ENCODE measurements at places on chromosomes 2 and 18.

DNA sequence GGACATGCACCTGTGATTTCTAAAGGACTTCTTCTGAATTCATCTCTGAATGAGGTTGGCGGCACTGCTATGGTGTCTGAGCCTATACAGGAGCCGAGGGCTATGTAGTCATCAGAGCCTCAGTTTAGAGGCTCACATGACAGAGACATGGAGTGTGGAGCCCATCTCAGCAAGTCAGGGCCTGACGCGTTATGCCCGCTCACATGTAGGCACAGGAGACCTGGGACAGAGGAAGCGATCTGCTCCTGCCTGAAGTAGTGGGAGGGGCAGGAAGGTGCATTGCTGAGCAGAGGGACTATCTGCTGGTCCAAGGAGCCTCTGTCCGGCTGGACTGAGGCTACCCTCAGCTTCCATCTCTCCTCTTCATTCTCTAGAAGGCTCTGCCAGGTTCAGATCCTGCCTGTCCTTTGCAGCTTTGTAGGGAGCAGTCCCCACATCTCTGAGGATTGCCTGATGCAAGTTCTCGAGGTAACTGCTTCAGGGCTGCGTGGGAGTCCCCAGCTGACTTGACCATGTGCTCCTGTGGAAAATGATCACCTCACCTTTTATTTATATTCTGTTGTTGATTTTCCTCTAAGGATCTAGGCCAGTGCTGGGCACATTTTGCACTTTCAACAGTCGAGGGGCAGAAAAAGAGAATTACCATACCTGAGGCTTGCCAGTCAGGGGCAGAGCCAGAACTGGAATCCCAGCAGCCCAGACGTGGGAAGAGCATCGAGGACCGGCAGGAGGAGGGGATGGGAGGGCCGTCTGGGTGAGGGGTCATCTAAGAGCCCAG is 16.6 kb downstream of the KLHL29 start:
- no peak for DNase-seq

DNA sequence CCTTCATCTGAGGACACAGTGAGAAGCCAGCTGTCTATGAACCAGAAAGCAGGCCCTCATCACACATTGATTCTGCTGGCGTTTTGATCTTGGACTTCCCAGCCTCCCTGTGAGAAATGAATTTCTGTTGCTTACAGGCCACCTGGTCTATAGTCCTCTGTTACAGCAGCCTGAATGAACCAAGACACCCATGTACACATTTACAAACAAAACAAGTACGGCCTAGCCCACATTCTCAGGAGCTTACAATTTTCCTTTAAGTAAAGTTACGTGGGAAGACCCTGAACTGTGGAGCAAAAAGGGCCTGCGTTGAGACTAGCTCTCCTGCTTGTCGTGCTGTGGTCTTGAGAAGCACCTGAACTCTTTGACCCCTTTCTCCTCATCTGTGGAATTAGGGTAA is 12.0 kb upstream of the SLC20A1 start:
- DNase-seq = no peak

DNA sequence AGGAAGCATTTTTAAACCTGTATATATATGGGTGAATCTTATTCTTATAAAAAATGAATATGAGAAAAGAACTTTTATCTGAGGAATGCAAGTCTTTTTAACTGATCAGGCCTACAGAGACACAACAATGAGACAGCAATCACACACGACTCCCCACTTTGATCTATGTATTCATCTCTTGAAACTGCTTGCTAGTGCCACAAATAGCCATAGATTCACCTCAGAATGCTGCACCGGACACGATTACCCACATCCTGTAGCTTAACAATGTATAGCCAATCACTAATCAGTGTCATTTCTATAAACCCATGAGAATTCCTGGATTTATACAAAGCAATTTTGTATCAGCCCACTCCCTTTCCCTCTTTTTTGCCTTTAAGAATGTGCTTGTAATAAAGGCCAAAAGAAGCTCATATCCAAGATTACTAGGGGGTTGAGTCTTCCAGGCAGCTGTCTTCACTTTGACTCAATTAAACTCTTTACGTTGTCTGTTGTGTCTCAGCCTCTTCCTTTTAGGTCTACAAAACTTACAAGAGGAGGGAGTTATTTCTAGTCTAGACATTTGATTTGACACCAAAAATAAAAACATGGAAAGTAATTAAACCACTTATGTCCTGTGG is 94.9 kb downstream of the MBD2 start:
- DNase-seq = no peak

- DNase-seq = no peak
Observed at GRCh38 chr18:76098674-76099411, 396.2 kb downstream of the ZNF516 start.

GRCh38 chr2:44075541-44075940 is 79.8 kb upstream of the LRPPRC start:
- no peak for DNase-seq

GRCh38 chr18:79597176-79597830 is 82.3 kb upstream of the CTDP1 start:
- no peak for DNase-seq

GRCh38 chr18:56748698-56749268 is 97.6 kb downstream of the WDR7 start:
- DNase-seq = peak; percentile 3

DNA sequence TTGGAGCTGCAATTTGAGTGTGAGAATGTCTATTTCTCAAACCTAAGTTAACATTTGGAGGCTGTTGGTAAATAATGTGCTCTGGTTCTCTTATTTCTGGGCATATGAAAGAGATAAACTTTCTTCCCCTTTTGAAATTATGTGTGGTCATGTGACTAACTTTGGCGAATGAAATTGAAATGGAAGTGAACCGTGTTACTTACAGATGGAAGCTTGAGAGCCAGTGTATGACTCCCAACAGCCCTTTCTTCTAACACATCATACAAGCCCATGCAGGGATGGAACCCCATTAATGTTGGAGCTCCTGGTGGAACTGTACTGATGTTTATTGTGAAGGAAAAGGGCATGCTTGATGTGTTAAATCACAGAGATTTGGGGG is 725.8 kb downstream of the TSN start:
- DNase-seq = no peak

DNA sequence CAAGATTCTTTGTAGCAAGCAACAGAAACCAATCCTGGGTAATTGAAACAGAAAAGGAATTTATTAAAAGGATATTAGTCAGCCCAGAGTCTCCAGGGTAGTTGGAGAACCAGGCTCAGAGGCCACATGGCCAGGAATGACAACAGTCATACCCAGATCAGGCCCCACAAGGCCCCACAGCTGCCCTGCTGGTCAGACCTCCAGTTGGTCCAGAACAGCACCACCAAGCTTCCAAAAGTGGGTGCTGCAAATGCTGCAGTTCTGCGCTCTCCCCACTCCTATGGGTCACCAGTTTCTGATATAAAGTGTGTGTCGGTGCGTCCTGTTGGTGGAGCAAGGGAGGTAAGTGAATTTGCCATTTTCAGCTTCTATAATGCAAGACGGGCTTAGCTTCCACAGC is 29.9 kb downstream of the KLHL29 start:
- DNase-seq = no peak

DNA sequence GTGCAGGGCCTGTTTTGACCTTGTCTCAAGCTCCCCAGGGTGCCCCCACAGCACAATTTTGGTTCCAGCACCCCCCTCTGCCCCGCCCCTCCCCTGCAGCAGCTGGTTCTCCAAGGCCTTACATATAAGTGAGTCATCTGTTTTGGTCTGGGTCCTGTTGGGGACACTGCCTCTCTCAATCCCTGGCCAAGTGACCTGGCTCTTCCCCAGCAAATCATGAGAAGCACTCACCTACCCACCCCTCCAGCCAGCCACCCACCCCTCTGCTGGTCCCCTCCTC is 90.5 kb downstream of the INHBB start:
- DNase-seq = no peak

DNA sequence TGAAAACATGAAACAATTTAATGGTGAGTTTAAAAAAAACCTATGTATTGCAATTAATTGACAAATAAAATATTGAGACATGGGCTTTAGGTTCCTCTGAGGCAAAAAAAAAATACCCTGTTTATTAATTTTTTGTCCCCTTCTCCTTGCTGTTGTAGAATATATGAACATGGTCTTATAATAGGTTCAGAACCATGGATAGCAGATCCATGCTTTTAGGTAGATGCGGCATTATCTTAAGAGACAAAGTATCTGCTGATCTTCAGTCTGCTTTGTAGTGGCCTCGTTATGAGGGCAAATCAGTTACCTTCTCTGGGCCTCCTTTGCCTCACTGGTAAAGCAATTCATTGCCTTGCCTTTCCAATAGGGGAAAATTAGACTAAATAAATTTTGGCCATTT is 850.7 kb downstream of the NRXN1 start:
- DNase-seq = no peak

DNA sequence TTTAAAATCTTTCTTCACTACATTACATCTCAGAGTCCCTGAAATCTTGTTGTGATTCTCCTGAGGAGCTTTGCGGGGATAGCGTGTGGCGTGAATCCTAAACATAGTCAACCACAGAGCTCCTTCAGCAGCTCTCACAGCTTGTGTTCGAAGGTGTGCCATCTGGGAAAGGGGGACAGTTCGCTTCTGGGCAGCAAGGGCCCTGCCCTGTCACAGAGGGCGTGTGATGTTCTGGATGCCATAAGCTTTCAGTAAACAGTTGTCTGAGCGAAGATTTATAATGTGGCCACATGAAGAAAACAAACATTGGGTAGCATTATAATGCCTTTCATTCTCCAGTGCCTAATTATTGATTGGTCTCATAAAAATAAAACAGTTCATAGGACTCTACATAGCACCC is 172.5 kb downstream of the MYO1B start:
- no peak for DNase-seq

DNA sequence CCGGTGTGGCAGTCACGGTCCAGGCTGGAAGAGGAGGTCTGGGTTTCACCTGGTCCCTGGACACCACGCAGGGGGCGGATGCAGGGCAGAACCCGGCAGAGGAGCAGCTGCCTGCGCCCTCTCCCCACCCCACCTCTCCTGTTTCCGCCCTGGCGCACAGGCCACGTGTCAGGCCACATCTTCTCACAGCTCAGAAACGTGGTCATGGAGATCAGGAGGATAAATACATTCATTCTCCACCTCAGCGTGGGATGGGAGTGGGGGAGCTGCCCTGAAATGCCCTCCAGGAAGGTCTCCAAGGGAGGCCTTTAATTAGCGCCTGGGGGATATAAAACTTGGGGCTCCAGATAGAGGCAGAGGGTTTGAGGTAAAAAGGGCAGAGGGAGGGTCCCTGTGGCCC is 142.0 kb downstream of the KCTD1 start:
- DNase-seq = no peak

- no peak for DNase-seq
Observed at GRCh38 chr2:191018643-191019119, 4.7 kb upstream of the STAT1 start.

DNA sequence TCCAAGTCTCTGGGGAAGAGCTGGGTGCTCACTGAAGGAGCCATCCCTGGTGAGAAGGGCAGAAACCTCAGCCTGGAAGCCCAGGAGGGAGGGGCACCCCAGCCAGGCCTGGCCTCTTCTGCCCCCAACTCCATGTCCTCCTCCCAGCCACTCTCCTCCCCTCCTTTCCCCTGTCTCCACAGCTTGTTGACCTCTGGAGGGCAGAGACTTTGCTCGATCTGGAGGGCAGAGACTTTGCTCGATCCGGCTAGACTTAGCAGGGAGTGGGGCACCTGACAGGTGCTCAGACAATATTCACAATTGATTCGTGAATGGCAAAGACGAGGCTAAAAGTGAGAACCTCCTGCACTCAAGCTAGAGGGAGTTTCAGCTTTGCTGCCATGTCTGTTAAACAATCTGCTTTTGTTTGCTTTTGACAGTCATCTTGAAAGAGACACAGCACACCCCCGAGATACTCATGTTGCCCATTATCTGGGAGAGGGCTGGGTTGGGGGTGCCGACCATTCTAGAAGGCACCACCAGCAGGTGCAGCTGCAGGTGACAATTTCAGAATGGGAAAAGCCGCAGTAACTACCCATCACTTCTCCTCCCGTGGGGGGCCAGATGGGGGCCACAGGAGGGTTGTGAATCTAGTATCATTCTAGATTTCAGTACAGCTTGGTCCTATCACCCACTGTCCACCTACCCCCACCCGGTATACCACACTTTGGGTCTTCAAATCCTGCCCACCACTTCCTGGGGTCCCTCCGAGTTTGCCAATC is 54.8 kb downstream of the DNMT3A start:
- no peak for DNase-seq

- no peak for DNase-seq
Observed at GRCh38 chr2:159154366-159154765, 132.1 kb downstream of the WDSUB1 start.

DNA sequence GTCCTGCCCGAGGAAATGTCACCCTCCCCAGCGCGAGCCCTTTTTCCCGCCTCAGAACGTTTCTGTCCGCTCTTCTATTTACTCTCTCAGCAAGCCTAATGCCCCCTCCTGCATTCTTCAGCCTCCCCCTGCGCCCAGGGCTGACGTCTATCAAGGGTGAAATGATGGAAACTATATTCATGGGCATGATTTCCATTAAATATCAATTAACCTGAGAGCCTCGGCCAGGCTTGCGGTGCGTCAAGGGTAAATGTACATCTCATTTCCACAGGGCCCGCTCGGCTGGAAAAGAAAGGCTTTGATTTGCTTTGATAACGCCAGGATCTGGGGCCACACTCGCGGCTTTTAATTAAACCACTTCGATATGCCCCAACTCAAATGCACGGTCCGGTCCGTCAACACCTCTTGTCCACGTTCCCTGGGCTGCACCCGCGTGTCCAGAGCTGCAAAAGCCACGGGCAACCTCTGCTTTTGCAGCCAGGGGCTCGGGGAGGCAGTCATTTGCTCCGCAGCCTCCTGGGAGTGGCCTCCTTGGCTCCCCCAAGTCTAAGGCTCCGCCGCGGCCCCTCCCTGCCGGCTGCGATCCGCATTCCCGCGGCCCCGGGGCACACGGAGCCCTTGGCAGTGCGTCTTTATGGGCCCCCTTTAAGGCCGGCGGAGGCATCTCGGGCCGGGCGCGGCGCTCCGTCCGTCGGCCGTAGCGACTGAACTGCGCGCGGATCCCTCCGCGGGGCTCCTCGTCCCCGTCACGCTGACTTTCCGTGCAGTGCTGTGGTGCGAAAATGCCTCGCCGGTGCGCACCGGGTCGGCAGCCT is at the start of gene HOXD8:
TSS of gene HOXD8 (plus strand) at position 724 of the 815 bp plus-strand sequence. CDS start 662 bp downstream, outside the sequence.
- no peak for DNase-seq

- no peak for DNase-seq
Observed at GRCh38 chr2:165864296-165864695, 70.2 kb upstream of the GALNT3 start.

DNA sequence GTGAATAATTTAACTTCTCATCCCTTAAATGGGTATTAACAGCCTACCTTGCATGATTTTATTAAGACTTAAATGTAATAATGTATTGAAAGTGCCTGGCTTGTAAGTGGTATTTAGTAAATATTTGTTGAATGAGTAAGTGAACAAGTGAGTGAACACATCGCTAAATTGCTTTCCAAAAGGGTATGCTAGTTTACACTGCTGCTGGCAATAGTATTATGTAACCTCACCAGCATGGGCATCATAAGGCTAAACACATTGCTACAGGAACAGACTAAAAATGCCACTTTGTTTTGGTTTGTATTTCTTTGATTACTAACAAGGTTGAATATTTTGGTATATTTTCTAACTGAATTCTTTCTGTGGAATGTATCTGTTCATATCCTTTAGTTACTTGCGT is 9.8 kb downstream of the WDR43 start:
- no peak for DNase-seq

DNA sequence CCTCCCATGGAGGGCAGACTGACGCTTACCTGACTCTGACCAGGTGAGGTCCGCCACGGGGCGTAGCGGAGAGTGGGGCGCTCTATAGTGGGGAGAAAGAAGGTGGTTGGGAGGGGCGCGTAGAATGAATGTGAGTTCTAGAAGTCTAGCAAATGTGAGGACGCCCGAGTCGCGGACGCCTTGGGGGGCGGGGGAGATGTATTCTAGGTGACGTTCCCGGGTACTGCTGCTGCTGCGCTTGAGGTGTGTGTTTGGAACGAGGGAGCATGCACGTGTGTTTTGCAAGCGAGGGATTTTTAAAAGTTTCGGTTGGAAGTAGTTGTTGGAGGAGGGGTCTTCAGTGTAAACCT is 758 bp downstream of the RIF1 start:
- peak; percentile 31 for DNase-seq
